ENCODE measurements at places on chromosomes 3 and 15.

GRCh38 chr15:71397377-71397776 is 282.1 kb downstream of the THSD4 start:
- DNase-seq = no peak

GRCh38 chr3:89565098-89565497 is 457.7 kb downstream of the EPHA3 start:
- DNase-seq = no peak

DNA sequence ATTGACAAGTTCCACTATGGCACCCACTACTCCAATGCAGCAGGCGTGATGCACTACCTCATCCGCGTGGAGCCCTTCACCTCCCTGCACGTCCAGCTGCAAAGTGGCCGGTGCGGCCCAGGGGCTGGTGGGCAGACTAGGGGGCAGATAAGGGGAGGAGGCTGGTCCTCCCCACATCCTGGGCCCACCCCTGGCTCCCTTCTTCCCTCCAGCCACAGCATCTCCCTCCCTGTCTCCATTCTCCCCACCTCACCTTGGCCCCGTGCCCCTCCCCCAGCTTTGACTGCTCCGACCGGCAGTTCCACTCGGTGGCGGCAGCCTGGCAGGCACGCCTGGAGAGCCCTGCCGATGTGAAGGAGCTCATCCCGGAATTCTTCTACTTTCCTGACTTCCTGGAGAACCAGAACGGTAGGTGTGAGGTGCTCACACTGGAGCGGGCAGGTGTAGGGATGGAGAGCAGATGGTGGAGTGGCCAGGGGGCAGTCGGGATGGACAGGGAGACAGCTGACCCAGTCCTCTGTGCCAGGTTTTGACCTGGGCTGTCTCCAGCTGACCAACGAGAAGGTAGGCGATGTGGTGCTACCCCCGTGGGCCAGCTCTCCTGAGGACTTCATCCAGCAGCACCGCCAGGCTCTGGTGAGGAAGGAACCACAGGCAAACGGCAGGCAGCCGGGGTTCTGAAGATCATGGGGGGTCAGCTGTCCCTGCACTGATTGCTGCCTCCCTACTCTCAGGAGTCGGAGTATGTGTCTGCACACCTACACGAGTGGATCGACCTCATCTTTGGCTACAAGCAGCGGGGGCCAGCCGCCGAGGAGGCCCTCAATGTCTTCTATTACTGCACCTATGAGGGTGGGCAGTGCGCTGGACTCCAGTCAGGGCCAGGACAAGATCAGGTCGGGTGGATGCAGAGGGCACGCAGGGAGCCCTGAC is 26.0 kb downstream of the NBEAL2 start:
- no peak for DNase-seq

DNA sequence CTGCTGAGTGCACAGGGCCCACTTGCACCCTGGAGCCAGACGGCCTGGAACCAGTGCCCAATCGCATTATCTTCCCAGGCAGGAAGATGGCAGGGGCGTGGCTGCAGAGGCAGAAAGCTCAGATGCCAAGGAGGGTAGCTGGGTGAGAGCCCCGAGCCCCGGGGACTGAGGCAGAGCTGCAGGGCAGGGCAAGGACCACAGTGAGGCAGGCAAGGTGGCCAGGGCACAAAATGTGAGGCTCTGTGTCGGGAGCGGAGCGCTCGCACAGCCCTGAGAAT is 1.6 kb upstream of the CCDC33 start:
- no peak for DNase-seq

- no peak for DNase-seq
These were observed 9.1 kb downstream of the TM4SF18 start for GRCh38 chr3:149324332-149324731.

- DNase-seq = no peak
These were observed 144.5 kb downstream of the PDZRN3 start for GRCh38 chr3:73480187-73480672.

DNA sequence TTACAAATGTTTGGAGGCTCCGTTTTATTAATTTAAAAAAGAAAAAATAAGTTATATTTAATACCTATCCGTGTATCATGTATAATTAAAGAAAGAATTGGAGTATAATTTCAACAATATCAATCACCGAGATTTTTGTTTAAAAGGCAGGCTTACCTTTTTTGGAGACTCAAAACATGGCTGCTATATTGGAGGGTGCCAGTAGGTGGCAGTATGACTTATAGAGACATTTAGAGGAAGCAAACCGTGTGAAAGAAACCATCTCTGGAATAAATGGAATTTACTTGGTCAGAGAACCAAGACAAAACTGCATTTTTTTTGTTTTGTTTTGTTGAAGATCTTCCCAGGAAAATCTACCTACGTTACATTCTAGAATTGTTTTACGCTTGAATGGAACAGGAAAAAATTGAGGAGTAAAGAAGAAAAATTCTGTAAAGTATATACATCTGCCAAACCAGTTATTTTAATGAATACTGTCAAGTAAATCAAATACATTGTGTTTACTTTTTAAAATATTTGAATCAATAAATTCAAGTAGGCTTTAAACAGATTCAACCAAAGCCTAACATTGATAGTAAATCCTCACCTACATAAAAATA is 802.6 kb upstream of the ALCAM start:
- peak; percentile 41 for DNase-seq

- DNase-seq = no peak
These were observed 65.7 kb downstream of the TJP1 start for GRCh38 chr15:29756358-29757267.

GRCh38 chr3:28317438-28318022 is 31.0 kb upstream of the ZCWPW2 start:
- DNase-seq = peak; percentile 23

DNA sequence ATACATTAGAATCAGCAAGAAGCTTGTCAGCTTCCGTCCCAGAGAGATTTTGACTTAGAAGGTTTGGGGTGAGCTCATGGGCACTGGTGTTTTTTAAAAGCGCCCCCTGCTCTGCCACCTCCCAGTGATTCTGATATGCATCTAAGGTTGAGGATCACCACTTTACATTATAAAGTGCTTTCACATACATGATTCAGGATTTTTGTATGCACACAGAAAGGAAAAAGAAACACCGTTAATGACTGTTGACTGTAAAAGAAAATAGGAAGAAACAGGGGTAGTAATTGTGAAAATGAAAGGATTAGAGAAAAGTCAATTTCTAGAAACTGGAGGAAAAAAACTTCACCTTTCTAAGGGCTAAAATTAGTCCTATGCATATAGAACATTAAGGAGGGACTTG is 104.9 kb upstream of the ZBED2 start:
- no peak for DNase-seq

DNA sequence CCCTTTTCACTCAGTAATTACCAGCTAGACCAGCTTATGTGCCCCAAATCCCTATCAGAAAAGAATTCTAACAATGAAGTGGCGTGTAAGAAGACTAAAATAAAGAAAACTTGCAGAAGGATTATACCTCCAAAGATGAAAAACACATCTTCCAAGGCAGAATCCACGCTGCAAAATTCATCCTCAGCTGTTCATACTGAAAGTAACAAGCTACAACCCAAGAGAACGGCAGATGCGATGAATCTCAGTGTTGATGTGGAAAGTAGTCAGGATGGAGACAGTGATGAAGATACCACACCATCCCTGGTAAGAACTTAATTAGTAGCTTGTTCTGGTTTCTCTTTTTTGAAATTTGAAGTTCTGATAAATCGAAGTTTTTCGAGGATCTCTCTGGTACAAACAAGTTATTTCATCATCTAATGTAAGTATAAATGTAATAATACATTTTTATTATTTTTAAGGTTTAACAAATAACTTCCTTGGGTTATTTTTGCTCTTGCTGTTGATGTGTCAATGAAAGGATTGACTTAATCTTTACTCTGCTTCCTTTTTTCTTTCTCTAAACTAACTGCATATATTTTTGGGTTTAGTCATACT is 1.4 kb downstream of the WDR76 start:
- no peak for DNase-seq

DNA sequence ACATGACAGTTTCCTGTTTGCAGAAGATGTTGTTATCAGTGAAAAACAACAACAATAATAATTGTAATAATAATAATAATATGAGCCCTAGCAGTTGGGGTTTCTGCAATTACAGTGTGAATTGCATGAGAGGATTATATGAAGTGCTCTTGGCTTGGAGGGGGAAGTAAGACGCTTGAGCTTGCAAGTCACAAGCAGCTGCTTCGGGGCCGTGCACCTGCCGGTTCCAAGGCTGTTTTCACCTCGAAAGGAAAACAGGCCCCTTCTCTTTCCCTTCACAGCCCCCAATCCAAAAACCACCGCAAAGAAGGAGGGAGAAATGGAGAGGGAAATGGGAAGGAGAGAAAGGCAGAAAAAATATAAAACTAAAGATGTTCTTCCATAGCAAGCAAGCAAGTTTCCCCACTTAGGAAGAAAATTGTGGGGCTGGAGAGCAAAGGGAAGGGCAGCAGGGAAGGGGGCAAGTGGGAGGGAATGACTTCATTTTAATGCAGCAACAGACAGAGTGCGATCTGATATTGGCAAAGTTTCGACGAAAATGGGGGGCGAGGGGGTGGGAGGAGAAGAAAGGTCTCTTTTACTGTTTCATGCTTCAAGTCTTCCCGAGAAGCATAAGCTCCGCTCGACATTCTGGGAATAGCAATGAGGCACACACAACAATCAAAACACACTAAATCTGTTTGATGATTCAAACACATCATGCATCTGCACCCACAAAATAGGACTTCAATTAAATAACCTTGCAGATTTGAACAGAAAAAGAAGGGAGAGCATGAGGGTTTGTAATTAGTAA is 284.2 kb upstream of the ATP11B start:
- no peak for DNase-seq

GRCh38 chr3:54427941-54428871 is 305.9 kb downstream of the CACNA2D3 start:
- DNase-seq = no peak
